DMS53 (cell line): ENCODE measurements at places on chromosomes 5 and 9.
A peak's percentile ranks its signal among the peaks of the same experiment; 100 is the strongest.

DNA sequence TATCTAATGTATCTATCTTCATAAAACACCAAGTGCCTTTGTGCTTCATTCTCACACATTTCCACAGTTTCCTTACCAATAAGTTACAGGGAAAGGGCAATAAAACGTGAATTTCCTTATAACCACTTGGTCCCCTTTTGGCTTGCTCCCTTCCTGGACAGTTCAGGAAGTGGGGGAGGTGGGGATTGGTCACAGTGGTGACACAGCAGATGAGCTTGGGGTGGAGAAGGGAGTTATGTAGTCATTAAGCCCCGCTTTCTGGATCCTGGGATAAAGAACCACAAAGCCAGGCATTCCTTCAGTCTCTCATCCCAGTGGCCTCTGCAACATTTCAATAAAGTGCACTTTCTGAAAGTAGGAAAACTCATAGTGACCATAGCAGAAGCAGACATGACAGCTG is 47.1 kb upstream of the FYB1 start:
- peak; percentile 3 for DNase-seq

DNA sequence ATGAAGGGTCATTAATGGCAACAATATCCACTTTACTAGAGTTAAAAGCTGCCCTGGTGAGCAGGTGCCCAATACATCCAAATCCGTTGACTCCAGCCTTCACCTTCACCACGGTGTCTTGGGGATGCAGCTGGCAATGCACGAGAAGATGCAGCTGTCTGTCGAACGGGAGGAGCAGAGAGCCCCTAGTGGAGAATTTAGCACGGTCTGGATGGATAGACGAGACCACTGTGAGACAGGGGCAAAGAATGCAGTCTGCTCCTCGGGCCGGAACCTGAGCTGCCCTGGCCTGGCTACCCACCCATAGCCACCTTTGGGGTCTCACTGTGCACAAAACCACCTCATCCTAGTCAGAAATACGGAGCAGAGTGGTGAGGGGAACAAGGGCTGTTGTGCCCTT is 35.1 kb downstream of the ADRA1B start:
- DNase-seq = peak; percentile 12

DNA sequence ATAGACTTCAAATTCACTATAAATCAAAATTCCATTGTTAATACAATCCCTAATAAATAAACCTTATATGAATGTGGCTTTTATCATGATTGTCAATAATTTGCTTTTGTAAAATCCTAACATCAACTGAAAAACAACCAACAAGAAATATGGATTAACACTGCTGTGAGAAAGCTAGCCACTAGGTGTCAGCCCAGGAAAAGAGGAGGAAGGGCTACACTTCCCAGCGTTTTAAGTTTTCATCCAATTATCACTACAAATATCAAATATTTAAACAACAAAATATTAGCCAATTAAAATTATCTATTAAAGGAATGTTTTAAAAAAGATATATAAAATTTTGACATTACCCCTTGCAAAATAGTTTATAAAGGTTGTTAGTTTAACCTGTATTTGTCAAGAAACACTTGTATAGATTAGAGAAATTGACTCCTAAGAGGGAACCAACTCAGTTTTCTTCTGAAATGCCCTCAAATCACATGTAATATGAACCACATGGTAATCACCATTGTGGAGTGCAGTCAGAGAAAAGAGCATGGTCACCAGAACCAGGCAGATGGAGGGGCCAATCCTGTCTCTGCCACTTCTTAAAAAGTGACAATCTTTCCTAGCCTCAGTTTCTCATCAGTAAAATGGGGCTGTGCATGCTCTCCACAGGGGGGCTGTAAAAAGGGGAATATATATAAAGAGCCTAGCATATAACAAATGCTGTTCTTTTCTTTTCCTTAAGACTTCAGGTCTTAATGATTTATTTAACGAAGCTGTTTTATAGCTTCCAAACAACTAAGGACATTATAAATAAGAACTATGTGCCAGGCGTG is 188.2 kb downstream of the CRB2 start:
- DNase-seq = peak; percentile 68

DNA sequence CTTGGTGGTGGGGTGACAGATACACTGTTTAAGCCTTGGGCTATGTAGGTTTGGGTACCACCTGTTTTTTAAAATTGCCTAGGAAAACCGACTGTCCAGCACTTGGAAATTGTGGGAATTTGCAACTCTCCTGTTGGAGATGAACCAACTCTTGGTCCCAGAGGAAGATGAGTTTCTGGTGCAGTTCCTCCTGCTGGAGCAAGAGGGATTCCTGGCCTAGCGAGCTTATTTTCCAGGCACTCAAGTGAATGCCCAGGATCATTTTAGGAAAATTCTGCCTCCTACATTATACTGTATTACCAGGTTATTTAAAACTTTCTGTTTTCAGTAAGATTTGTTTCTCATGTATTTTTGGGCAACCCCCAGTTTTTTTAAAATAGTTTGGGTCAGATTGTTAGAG is 33.7 kb downstream of the AP3S1 start:
- DNase-seq = peak; percentile 8

DNA sequence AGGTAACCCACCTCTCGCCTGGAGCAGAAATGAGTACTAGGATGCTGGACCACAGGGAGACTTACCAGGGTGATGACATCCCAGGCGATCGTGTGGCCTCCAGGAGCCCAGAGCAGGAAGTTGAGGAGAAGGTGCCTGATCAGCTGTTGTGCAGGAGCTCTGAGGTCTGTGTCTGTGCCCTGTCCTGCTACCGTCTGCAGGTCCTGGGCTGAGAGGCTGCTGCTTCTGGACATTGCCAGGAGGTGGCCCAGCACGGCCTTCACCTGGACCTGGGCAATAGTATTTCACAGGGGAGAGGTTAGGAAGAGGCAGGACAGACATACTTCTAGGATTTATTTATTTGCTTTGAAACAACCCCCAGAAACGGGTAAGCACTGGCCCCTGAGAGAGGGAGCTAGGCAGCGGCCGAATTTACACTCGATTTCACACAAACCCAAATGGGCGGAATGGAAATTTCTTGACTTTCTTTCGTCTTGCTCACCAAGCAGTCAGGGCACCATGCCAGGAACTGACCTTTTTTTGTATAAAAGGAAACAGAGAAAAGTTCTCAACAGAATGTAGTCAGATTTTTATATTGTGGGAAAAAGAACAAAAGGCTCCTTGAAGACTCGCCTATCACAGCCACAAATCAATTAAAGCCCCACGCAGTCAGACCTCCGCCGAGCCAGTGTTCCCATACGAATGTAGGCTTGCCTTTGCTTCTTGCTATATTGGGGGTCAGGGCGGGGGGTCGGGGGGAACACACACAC is 210.3 kb downstream of the FANCC start:
- DNase-seq = no peak

DNA sequence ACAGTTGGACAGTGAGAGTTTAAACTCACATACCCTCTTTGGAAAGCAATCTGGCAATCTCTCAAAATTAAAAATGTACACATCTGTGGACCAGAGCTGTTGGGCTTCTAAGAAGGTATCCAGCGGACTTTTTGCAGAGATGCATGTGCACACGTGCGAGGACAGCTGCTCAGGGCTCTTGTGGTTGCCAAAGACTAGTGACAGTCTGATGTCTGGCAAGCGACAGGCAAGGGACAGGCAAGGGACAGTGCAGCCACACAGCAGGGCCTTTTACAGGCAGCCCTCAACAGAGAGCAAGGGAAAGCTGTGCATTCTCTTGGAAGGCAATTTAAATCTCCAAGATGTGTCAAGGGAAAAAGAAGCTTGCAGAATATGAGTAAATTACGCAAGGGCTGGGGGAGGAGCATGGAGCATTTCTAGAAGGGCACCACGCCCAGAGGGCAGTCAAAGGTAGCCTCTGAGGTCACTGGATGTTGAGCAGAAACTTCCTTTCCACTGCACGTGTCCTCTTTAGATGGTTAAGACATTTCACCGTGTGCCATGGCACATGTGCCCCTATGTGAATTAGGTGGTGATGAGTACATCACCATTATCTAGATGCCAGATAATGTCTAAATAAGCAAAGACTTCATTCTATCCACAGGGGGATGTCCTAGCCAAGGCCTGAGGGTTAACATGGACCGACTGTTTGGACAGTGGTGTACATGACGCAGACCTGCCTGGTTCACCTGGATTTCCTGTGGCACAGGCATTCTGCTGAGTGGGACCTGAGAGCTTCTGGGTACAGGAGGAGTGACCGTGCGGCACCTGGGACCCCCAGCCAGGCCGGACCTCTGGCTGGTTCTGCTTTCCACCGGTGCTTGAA is 9.1 kb downstream of the GFPT2 start:
- DNase-seq = no peak

- no peak for DNase-seq
These were observed 9.8 kb upstream of the ADRA1B start for GRCh38 chr5:159906463-159906862.

- no peak for DNase-seq
These were observed 206.8 kb upstream of the SLC24A2 start for GRCh38 chr9:19995619-19996018.

- no peak for DNase-seq
These were observed 298.5 kb upstream of the CD180 start for GRCh38 chr5:67495072-67495471.

DNA sequence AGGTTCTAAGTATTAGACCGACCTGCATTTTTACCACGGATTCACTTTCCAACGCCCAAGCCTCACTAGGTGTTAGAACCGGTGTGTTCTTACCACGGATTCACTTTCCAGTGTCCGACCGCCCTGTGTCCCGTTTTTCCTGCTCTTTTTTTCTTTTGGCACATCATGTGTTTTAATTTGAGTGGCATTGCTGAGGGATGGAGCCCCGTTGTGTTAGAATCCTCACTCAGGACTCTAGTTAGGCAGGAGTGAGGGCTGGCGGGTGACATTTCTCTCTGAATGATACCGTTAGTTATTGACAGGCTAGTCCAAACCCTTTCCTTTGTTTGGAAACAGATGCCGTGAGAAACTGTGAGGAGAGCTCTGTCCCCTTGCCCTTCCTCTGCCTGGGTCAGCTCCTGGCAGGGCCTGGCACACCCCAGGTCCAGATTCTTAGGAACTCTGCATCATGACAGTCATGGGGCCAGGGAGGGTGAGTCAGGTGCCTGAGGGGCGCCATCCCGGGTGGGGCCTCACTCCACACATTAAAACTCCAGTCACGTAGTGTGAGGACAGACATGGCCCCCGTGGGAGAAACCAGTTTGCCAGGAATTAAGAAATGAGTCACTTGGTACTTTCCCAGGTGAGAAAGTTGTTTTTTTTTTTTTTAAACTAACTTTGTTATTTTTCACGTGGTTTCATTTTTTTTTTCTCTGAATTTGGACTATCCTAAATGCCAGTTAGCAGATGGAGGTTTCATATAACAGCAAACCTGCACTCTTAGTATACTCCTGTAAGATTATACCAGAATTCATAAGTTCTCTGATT is 15.8 kb downstream of the EXOC3 start:
- DNase-seq = peak; percentile 66

- DNase-seq = no peak
These were observed 1.7 kb upstream of the SPRY4 start for GRCh38 chr5:142326480-142326938.

- no peak for DNase-seq
These were observed 6.0 kb downstream of the PCDH12 start for GRCh38 chr5:141952020-141952419.

DNA sequence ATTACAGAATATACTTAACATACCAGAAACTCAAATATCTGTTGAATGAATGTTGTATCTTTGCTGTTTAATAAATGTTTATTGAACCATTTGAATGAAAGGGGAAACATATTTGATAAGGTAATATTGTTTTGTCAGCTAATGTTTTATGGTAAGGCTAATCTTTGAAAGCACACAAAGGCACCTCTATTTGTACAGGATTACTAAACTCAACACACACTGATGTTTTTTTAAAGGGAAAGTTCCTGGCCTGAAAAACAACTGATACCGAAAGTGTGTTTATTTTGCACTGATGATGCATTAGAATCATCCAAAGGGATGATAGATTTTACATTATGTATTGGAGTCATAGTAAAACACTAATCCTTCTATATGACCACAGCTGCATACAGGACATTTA is 82.5 kb downstream of the ADCY2 start:
- peak; percentile 48 for DNase-seq
